ENCODE measurements at places on chromosomes 11 and 22. TPM values are rescaled to one million over a fixed set of nuclear protein-coding genes. Genes with fewer than 3 reads are reported as not detected.

The LUZP2 gene
- 0.79 TPM for total RNA-seq

The DCPS gene
- 21.1 TPM for total RNA-seq

The OR52E8 gene
- not detected for total RNA-seq

DNA sequence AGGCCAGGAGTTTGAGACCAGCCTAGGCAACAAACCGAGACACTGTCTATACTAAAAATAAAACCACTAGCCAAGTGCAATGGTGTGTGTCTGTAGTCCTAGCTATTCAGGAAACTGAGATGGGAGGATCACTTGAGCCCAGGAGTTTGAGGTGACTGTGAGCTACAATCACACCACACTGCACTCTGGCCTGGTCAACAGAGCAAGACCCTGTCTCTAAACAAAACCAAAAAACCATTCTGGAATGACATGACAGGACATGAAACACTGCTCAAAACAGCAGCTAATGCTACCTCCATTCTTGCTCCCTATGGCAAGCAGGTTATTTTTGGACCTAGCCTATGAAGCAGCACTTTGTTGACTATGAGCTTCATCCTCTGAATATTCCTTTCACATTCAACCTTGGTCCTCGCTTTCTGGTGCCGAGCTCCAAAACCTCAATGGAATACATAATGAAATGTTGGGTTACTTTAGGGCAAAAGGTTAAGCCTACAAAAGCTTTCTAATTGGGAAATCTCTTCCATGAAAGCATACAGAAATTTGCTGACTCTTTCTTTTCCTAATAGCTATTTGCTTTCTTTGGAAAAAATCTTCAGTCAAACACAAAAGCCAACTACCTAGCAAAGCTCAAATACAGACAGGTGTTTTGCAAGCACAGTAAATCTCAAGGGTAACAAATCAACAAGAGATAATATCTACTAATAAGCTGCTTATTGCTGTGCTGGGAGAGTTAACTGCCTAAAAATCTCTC is 21.1 kb downstream of the SIK3 start:
- H3K27me3 ChIP-seq, result no peaks in the 10 kb centered on the region
- DNase-seq, result no peak
- H3K4me1 ChIP-seq, result peaks cover 70% of the 10 kb centered on the region
- H3K36me3 ChIP-seq, result no peaks in the 10 kb centered on the region

GRCh38 chr11:131064373-131064991 is 148.2 kb upstream of the SNX19 start:
- H3K27ac ChIP-seq, result no peak overlapping the region
- no peaks in the 10 kb centered on the region for H3K36me3 ChIP-seq
- no peak overlapping the region for H3K4me3 ChIP-seq

- H3K4me3 ChIP-seq, result no peak overlapping the region
- H3K4me1 ChIP-seq, result peaks cover 75% of the 10 kb centered on the region
- H3K27me3 ChIP-seq, result no peaks in the 10 kb centered on the region
- peak overlapping the region; percentile 83 for H3K27ac ChIP-seq
These were observed 19.5 kb upstream of the WNT7B start for GRCh38 chr22:45996241-45997076.

GRCh38 chr22:19723983-19724827 is 866 bp downstream of the GP1BB start:
- peaks cover 16% of the 10 kb centered on the region for H3K4me1 ChIP-seq
- DNase-seq, result no peak
- H3K27ac ChIP-seq, result no peak overlapping the region
- H3K4me3 ChIP-seq, result peak overlapping the region; percentile 64
- peaks cover 7% of the 10 kb centered on the region for H3K36me3 ChIP-seq
